ENCODE measurements at places on chromosomes 12 and 14.

GRCh38 chr12:106918746-106919145 is 37.0 kb upstream of the TMEM263 start:
- no peak for DNase-seq

- peak; percentile 4 for DNase-seq
These were observed 102.7 kb downstream of the TMEM30B start for GRCh38 chr14:61178226-61179060.

GRCh38 chr12:51324953-51325352 is 979 bp upstream of the BIN2 start:
- DNase-seq = no peak

DNA sequence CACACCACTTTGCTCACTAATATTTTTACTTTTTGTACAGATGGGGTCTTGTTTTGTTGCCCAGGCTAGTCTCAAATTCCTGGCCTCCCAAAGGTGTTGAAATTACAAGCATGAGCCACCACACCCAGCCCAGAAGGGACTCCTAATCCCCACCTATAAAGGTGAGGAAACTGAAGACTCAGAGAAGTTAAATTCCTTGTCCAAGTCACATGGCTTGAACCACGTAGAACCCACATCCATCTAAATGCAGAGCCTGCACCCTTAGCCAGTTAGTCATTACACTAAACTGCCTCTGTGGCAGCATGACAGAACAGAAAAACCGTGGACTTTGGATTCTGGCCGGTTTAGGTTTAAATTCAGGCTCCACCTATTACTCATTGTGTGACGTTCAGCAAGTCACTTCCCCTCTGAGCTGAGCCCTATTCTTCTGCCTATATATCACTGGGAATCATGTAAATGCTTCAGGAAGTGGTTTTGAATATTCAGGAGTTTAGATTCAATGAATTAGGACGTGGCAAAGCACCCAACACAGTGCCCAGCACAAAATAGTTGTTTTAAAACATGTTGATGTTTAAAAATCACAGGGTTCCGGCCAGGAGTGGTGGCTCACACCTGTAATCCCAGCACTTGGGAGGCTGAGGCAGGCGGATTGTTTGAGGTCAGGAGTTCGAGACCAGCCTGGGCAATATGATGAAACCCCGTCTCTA is 3.0 kb upstream of the CORO1C start:
- no peak for DNase-seq

DNA sequence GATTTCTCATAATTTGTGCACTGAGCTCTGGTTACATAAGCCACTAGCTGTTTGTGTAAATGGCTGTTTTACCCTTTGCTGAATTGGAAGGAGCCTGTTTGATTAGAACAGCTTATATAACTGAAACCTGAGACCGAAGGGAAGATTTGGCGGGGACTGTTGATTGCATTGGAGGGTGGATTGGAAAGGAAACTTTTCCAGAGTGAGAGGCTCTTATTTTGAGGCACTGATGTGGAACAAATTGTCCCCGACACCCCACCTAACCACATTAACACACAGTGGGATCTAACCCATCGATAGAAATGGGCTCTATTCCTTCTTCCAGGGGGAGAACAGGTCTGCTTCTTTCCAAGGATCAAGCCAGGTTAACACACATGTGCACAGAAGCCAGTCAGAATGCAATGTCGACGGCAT is 51.7 kb downstream of the TMEM30B start:
- no peak for DNase-seq

GRCh38 chr12:123061441-123062205 is 81.1 kb downstream of the ARL6IP4 start:
- no peak for DNase-seq

DNA sequence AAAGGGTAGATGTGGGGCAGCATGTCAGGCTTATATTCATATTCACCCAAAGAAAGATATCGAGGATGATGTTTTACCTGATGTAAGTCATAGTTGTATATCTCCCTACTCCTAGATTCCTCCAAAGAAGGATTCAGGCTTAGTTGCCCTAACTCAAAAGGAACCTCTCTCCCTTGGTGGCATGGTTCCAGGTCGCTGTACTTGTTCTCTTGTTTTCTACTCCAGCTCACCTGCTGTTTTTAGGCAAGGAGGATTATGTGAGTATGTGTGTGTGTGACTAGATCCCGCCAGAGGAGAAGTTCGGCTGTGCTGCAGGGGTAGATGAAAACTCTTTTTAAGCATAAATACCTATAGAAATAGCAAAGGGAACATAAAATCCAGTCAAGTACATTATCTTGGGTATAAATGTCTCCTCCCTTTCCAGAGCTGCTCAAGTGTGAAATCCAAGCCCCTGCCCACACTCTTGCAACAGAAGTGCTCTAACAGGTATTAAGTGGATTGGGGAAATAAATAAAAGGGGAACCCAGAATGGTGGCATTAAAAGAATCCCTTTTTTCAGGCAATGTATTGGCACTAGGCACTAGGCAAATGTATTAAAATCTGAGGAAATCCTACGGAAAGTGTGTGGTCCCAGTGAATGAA is 375.7 kb downstream of the ZFP36L1 start:
- no peak for DNase-seq

DNA sequence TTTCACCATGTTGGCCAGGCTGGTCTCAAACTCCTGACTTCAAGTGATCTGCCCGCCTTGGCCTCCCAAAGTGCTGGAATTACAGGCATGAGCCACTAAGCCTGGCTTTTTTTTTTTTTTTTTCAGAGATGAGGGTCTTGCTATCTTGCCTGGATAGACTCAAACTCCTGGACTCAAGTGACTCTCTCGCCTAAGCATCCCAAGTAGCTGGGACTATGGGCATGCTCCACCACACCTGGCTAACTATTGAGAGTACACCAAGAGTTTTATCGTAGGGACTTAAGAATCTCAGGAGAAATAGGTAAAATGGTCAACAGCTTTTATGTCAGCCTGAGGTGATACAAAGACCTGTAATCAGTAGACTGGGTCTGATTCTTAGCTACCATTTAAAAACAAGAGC is 31.2 kb upstream of the SIX1 start:
- DNase-seq = no peak

DNA sequence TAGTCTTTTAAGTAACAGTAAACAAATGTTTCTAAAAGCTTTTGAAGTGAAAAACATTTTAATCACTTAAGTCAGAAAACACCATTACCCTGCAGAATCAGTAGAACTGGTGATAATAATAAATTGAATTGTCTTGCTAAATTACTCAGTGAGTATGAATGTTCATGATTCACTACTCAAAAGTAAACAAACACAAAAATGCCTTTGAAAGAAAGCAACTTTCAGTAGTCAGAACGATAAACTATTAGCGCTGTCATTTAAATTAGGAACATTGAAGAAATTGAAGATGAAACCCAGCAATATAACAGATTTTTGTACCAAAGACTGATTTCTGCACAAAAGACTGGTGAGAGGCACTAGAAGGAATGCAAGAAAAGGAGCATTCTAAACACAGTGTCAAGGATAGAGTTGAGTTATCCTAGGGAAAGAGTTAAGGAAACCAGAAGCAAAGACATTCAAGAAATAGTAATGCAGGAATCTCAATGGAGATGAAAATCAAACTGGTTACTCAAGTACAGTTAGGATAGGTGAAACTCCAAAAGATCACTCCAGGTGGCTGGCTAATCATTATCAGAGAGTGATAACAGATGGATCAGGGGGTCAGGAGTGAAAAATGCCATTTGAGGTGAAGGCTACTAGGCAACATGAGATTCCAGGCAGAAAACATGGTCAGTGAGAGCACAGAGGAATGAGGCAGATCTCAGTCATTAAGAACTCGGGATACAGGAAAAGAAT is 77.4 kb upstream of the ALG10 start:
- no peak for DNase-seq

- no peak for DNase-seq
These were observed 216.7 kb downstream of the FOXG1 start for GRCh38 chr14:28983279-28983678.

- DNase-seq = no peak
These were observed 2.1 kb upstream of the SCARB1 start for GRCh38 chr12:124865728-124866127.

DNA sequence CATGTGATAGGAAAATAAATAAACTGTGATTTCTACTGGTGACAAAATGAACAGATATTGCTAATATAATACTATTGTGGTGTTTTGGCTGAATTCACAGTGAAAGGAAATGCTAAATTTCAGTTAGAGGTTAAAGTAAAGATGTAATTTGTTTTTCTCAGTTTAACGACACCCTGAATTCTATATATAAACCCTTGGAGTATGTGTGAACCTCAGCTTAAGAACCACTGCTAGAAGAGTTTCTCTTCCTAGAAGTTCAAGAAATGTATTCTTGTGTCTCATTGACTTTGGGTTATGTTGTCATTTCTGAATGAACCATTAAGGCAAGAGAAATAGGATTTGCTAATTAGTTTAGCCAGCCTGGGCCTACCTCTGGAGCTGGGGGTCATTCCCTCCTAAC is 8.2 kb downstream of the FBXO34 start:
- DNase-seq = no peak

DNA sequence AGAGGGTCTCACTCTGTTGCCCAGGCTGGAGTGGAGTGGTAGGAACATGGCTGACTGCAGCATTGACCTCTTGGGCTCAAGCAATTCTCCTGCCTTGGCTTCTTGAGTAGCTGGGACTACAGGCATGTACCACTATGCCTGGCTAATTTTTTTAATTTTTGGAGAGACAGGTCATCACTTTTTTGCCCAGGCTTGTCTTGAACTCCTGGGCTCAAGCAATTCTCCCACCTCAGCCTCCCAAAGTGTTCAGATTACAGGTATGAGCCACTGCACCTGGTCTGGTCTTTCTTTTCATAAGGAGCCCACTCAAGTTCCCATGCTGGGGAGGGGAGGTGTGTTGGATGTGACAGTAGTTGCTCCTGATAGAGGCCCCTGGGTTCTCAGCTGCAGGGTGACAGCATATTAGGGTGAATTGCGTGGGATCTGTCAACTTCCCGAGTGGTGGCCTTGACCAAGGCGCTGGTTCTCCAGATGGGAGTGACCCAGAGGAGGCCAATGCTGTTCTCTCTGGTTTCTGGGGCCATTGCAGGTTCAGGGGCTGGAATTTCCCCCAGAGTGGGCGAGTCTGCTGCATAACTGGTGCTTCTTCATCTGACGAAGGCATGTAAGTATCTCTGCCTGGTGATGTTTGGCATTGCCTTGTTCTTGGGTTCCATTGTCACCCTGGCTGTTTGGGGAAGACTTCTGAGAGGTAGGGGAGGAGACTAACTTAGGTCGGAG is 52.4 kb upstream of the ESRRB start:
- no peak for DNase-seq

DNA sequence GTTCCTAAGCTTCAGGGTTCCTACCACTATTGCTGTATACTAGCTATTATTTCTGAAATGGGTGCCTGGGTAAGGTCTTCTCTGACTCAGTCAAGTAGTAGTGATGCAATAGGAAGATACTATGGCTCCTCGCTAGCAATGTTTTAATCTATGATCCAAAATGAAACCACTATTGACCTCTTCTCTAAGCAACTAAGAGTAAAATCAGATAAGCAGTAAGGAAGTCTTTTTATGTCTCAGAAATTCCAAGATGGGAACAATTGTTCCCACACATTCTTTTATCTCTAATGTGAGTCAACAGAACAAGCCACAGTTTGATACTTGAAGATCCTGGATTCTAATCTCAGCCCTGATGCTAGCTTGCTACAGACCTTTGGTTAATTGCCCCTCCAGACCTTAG is 45.1 kb downstream of the AREL1 start:
- no peak for DNase-seq

- DNase-seq = no peak
These were observed 84.9 kb upstream of the DIO3 start for GRCh38 chr14:101476258-101476915.

GRCh38 chr12:96143392-96143791 is 50.8 kb upstream of the ELK3 start:
- peak; percentile 37 for DNase-seq

DNA sequence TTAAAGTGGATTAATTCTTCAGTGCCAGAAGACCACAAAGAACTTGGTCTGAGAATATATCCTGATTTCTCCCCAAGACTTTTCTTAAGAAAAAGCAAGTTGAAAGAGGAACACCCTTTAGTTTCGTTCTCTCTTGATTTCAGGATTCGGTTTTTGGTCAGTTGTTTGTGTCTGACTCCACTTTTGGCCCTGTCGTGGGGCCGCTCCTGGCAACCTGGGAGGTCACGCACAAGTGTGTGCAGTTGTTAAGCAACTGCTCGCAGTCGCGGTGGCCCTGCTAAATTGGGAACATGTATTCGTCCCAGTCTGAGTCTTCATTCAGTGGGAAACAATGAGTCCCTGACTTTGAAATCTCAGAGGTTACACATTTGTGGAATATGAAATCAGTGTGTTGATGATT is 68.7 kb downstream of the RGS6 start:
- DNase-seq = no peak

All from CD4-positive, alpha-beta T cell treated with Interleukin-17A for 4 hours (primary cell).